ENCODE measurements at places on chromosomes 3 and 15.

- DNase-seq = no peak
Measured at GRCh38 chr3:110598847-110599490, 472.6 kb upstream of the NECTIN3 start.

DNA sequence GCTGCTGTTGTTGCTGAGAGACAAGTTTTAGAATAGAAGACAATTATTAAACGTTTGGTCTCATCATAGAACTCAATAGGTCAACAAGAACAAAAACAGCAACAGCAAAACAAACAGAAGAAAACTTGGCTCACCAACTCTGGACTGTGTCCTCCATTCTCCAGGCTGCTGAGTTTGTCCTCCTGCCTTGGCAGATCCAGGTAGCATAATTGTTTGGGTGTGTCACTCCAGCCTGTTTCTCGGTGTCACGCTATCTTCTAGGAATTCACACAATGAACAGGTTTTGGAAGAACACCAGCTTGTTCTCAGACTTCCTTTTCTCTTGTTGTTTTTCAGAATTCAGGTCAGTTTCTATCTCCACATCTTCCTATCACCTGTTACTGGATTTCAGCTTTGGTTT lies 34.7 kb downstream of the ARRDC4 start:
- DNase-seq = no peak

- no peak for DNase-seq
Measured at GRCh38 chr3:156317462-156318074, 197.2 kb downstream of the KCNAB1 start.

GRCh38 chr3:180619723-180620122 lies 17.8 kb downstream of the TTC14 start:
- no peak for DNase-seq

- no peak for DNase-seq
Measured at GRCh38 chr15:99138491-99138982, 33.7 kb downstream of the SYNM start.

DNA sequence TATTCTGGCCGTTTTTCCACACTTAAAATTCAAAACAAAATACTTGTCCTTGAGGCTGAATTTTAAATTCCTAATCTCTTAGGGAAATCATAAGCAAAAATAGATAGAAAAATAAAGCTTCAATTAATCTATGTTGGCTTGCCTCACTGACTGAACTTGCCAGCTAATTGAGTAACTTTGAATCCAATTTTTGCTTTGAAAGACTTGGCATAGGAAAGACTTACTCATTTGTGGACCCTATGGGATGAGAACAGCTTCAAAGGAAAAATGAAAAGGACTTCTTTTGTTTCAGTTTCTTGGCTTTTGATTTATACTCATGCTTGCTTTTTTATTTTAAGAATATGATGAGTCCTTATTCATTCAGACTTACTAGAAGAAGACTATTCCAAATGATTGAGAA lies 370.7 kb upstream of the RARB start:
- DNase-seq = no peak

GRCh38 chr3:110343945-110344344 lies 727.7 kb upstream of the NECTIN3 start:
- no peak for DNase-seq

DNA sequence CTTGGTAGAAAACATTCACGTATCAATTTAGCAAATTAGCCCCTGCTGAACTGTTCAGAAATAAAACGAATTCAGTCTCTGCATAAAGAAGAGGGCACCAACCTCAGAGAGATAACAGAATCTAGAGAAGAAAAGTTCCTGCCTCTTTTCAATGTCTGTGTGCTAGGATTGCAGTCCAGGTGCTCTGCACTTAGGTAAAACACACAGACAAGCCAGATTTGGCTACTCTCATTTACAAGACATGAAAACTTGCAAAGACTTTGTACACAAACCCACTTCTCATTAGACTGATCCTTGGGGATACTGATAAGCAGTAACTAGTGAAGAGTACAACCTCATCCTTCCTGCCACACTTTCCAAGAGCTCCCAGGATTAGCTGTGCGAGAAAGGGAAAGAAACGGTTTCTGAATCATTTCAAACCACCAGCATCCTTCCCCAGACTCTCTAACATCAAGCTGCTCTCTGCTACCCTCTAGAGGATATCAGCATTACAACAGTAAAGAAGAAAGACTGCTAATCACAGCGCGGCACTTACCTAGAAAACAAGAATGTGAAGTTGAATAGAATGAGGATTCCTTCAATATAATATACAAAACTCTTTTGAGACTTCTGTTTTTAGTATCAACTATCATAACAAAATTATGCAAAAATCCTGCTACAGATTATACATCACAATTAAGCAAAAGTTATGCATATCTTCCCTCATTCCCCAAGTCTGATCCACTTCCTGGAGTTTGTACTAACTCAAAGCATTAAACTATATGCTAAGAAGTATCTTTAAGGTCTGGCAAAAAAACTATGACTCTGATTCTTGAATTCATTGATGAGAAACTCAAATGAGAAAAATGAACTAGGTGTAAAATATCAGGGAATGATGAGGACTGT lies 306.4 kb downstream of the MAGI1 start:
- DNase-seq = no peak

DNA sequence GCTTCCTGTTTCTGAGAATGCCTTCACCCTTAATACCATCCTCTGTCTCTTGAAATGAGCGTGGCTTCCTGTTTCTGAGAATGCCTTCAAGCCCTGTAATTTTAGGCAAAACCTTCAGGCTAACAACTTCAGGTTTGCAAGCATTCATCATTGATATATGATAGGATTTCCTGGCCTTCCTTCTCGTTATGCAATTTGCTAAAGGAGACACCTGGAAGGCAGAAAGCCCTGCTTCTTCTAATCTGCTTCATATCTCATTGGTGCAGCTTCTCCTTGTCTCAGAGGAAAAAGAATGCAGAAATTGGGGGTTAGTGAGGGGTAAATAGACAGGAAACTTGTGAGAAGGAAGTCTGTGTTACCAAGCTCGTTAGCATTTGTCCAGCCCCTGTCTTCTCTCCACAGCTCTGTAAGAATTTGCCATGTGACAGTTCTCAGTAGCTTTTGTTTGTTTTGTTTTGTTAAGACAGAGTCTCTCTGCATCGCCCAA lies 7.3 kb downstream of the ARL6IP5 start:
- DNase-seq = no peak

DNA sequence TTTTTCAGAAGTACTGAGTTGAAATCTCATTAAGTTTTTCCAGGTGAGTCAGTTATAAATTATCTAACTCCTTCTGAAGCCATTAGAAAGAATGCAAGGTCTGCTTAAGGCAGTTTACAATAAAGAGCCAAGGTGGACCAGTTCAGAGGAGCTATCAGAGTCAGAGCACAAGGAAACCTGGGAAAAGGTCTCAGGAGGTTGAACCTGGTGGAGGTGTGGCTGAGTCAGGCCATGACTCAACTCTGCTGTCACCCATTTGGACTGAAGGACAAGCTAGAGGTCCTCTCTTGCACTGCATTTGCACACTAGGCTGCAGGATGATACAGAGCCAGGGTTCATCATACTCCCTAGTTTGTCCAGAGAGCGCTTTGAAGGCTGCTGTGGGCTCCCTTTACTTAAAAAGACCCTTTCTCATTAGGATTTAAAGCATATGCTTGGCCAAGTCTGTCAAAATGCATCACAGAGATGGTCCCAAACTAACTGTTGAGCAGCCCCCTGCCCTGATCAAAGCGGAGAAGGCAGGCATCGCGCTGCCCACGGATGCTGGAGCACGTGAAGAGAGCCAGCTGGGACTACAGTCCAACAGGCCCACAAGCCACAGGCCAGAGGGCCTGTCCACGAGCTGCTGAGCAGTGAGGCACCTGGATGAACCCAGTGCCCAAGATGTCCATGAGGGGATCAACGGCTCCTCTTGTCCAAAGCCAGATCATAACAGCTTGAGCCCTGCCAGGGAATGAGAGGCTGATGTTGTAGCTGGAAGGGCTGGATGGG lies 26.0 kb upstream of the MRPS22 start:
- DNase-seq = no peak

DNA sequence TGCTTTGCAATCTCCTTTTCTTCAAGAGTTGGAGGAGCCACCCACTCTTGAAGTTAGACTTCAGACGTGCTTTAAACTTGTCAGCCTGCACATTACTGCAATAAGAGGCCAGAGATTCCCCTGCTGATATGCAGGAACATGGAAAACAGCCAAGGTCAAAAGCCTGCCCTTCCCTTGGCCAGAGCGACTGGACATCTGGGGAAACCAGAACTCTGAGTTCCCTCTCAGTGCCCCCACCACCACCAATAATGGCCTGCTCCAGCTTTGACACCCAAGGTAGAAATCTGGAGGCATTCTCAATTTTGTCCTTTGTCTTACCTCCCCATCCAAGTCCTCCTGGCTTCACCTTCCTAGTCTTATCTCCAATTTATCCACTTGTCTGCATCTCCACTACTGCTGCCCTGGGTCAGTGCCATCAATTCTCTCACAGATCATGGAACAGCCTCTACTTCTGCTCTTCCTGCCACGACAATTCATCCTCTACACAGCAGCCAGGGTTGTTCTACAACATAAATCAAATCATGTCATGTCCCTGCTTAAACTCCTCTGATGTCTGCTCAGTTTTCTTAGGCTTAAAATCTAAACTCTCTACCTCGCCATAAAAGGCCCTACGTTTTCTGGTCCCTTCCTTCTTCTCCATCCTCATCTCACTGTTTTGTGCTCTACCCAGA lies 191.6 kb upstream of the WNT5A start:
- no peak for DNase-seq

DNA sequence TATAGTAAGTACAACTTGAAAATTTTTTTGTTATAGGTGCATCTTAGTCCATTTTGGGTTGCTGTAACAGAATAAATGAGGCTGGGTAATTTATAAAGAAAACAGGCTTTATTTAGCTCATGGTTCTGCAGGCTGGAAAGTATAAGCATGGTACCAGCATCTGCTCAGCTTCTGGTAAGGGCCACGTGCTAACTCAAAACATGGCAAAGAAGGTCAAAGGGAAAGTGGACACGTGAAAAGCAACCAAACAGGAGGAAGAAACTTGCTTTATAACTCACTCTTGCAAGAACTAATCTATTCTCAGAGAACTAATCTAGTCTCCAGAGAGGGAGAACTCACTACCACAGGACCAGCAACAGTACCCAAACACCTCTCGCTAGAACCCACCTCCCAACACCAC lies 9.1 kb downstream of the HDGFL3 start:
- no peak for DNase-seq

- no peak for DNase-seq
Measured at GRCh38 chr3:98877132-98877531, 24.4 kb downstream of the DCBLD2 start.

DNA sequence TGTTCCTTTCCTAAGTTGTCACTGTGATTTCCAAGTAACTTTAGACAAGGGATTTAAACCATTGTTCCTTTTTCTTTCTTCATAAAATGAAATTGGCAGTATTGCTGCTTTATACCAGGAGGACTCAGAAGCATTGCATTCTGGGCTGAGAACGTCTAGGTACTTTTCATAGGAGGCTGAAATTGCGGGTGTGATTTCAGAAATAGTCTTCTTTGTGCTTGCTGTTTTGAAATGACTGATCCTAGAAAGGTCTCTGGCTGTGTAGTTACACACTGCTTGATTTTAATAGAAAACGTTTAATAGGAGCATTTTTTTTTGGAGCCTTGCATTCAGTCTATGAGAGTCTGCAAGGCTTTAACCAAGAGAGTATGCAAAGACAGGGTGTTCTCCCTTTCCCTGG lies 56.3 kb downstream of the PPM1L start:
- no peak for DNase-seq

DNA sequence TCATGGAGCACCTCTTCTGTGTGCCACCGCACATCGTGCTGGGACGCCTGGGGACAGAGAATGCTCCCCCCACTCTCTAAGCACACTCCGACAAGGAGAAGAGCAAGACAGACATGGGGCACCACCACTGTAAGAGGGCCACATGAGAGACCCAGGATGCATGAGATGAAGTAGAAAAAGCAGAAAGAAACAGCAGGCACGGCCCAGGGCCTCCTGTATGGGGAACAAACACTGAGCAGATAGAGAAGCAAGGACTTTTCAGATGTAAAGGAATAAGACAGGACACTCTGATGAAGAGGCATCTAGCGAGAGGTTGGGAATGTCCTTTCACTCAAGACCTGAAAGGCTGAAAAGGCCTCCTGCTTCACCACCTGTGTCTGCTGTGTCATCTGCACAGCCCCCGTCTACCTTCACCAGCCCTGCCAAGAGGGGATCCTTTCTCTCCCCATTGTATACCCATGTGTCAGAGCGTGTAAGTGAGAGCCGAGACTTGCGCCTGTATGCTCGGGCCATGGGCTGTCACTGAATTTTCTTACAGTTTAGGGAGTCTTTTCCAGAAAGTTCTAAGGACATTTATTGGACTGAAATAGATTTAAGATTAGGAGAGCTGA lies 125.6 kb downstream of the LRRK1 start:
- no peak for DNase-seq

- no peak for DNase-seq
Measured at GRCh38 chr15:48748535-48748934, 62.3 kb downstream of the CEP152 start.

GRCh38 chr15:83323296-83323711 lies 38.8 kb upstream of the BNC1 start:
- DNase-seq = no peak

GRCh38 chr3:83890763-83891135 lies 1068.0 kb upstream of the CADM2 start:
- no peak for DNase-seq

GRCh38 chr15:58684751-58685150 lies 64.8 kb downstream of the ADAM10 start:
- DNase-seq = no peak

DNA sequence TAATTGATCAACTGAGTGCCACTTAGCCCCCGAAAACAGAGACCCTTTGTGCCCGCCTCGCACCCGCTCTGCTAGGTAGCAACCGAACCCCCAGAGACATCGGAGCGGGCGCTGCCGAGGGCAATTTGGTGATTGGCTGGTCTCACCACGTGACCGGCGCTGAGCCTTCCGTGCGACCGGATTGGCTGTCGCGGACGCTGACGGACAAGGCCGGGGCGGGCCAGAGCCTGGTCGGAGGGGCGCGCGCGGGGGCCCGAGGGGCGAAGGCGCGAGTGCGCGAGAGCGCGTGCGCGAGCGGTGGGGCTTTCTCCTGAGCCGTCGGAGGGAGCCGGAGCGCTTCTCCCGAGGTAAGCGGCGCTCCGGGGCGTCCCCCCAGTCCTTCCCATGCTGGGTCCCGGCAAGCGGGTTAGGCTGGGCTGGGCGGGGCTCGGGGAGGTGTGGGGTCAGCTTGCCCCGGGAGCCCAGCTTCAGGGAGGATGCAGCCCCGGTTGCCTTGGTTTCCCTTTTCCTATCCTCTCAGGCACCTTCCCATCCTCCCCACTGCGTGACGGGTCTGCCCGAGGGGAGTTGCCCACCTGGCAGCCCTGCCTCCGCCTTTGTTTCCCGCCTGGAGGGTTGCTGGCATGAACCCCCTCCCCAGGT lies at the start of gene TMEM108:
Gene TMEM108 (plus strand): TSS at position 303 of the 642 bp plus-strand sequence.
- DNase-seq = peak; percentile 81

DNA sequence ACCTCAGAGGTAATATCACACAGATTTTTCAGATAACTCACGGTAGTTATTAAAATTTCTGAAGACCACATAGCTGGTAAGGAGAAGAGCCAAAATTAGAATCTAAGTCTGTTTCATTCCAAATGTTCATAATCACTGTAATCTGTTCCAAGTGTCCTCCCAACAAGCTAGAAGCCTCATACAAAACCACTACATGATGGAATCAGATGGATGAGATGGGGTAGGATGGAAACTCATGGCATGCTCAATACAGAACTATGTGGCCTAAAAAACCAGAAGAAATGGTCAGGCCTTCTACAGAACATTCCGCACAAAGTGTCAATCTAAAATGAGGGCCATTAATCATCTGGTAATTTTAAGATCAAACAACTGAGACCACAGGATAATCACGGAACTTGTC lies 91.8 kb downstream of the THBS1 start:
- DNase-seq = no peak

Measured in T1000 (cell line).